ENCODE measurements at places on chromosomes 5 and 9.

DNA sequence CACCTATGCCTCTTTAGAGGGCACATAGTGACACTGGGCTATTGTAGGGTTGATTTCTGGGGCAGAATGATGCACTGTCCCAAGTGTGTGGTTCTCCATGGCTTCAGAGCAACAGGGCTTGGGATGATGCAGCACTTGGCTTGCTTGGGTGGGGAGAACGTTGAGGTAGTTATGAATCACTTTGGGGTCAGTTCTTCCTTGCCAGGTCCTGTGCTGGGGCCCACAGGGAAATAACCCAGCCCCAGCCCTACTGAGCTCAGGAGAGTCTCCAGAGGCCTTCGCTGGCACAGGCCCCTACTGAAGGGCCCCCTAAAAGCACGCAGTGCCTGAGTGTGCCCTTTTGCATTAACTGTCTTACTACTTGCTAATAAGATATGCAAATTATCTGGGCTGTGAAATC, 24.2 kb downstream of the JADE2 start:
- no peak for DNase-seq

DNA sequence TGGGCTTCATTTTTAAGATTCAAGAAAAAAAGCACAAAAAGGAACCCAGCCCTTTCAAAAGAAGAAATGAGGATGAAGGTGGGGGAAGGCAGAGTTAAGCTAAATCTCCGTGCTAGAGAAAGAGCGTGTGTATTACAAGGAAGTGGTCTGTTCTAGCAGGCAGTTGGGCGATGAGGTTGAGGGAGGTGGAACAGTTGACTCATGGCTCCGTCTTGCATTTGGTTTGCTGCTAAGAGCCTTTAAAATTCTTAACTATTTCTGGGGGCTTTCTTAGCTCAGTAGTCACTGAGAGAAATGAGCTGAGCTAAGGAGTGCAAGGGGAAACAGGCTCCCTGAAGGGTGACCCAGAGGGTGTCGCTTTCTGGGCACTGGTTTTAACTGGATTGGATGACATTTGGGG, 117.4 kb downstream of the GCNT1 start:
- DNase-seq: no peak

GRCh38 chr5:83433891-83434290, 37.7 kb upstream of the VCAN start:
- DNase-seq: no peak

- DNase-seq: no peak
These were observed 470.6 kb upstream of the MPDZ start for GRCh38 chr9:13750061-13750460.

DNA sequence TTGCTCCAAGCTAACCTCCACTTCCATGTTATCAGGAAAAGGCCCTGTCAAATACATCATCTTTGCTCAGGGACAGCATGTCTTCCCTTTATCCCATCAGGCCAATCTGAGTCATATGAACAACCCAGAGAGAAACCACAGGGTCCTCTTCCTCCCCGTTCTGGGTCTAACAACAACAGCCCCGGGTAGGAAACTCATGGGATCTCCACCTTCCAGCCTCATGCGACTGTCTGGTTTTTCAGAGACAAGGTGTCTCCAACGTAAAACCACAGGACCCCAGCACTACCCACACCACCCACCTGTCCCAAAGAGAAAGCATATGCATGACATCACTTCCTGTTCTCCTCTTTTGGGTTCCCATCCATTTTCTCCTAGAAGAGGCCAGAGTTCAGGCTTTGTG, 217.9 kb downstream of the ENC1 start:
- no peak for DNase-seq

GRCh38 chr9:112838342-112838741, 52.3 kb downstream of the SLC46A2 start:
- no peak for DNase-seq

- no peak for DNase-seq
These were observed 148.7 kb upstream of the COL5A1 start for GRCh38 chr9:134492721-134493460.
